ENCODE measurements at places on chromosomes 4 and X.

GRCh38 chrX:69031971-69032391 is 133.3 kb downstream of the PJA1 start:
- DNase-seq: no peak

- DNase-seq: no peak
Measured at GRCh38 chr4:87026800-87027495, 92.1 kb downstream of the AFF1 start.

DNA sequence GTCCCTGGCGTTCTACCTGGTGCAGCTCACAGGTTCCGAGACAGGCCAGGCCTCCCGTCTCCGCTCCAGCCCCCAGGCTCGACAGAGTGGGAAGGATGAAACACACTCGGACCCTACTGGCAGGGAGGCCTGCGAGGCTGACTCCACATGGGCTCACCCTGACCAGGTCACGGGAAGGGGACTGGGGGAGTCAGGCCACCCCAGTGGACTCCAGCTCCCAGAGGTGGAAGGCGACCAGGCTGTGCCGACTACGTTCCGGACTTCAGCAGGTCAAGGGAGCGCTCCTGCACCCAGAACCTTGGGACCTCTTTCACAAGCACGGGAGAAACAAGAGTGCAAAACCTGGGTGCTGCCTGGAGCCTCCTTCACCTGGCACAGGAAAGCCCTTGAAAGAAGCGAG is 4.6 kb upstream of the IRAK1 start:
- DNase-seq: no peak

DNA sequence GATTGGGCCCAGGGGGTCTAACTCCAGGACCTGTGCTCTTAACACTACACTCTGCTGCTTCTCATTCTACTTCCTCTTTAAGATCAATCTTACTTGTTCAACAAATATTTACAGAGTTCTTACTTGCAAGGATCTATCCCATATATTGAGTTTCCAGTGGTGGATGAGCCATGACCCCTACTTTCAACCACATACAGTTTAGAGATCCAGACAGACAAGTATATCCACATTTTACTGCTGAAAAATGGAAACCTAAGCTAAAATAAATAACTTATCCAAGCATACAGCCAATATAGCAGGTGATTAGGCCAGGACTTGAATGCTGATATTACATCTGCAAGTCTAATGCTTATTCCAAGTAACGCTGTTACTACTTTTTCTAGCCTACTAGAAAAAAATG is 18.7 kb downstream of the TMEM150C start:
- no peak for DNase-seq

DNA sequence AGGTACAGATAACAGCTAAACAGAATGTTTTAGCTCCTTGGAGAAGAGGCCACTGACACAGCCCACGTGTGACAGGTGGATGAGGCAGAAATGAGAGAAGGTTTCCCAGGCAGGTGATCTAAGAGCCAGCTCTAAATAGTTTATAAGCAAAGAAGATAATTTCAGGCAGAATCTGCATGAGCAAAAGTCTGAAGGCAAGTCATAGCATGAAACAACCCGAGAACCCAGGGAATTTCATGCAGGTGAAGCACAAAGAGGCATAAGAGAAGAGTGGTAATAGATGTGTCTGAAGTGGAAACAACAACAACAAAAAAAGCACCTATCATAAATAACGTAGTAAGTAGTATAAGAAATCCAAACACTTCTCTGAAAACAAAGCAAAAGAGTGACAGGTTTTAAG is 275.8 kb upstream of the CPEB2 start:
- no peak for DNase-seq
